ENCODE measurements at places on chromosomes 5 and 9.

DNA sequence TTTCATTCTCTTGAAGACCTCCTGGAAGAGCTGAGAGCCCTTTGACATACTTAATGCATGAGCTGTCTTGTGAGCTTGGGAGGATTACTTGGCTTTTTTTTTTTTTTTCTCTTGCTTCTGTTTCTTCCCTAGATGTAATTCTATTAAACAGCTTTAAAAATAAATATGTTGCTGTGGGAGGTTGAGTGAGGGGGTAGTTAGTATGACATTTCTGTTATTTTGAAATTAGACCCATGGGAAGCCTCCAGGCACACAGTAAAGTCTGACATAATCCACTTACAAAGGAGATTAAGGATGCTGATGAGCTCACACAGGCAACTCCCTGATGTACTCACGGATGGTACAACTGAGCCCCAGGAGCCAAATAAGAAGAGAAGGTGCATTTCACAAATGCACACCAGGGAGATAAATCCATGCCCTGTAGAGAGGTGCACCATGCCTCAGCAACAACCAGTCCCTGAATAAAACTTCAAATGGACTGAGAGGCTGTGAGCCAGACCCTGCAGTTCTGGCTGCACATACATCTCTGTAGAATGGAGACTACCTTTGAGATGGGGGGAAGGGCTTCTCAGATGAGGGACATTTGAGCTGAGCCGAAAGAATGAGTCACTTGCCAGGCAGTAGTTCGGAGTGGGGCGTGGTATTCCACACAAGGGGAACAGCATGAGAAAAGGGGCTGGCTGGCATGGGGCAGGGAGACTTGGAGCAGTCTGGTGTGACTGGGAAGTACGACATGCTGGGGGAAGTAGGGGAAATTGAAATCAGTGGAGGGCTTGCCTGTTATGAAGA is 68.7 kb downstream of the ACTL7B start:
- no peak for DNase-seq

- no peak for DNase-seq
Observed at GRCh38 chr9:16241231-16241630, 629.2 kb downstream of the BNC2 start.

DNA sequence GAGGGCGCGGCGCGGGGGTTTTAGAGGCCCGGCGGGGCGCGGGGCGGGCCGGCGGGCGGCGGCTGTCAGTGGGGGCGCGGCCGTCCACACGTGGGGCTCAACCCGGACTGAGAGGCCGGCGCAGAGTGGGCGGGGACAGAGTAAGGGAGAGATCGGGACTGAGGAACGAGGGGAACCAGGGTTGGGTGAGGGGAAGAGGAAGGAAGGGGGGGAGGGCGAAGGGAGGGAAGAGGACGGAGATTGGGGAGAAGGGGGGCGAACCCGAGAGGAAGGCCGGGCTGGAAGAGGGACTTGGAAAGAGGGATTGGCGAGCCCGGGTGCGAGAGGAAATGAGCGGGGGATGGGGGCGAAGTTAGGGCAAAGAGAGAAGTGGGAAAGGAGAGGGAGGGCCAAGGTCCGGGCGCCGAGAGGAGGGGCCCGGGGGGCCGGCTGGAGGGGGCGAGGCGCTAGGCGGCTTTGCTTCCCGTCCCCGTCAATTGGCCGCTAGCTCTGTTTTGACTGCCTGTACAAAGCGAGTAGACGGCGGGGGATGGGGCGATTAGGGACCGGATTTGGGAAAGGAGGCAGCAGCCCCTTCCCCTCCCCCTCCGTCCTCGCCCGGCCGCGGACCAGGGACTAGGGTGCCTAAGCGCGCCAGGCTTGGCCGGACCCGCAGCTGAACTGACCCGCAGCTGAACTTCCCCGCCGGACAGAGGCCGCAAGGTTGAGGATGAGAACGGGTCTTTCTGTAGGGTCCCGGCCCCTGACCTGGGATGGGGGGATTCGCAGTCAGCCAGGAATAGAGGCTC is 399 bp upstream of the FBN2 start:
- DNase-seq = no peak

GRCh38 chr9:137007108-137007815 is 10.9 kb upstream of the CLIC3 start:
- DNase-seq = no peak

GRCh38 chr5:180201051-180201987 is 7.7 kb downstream of the RASGEF1C start:
- no peak for DNase-seq

DNA sequence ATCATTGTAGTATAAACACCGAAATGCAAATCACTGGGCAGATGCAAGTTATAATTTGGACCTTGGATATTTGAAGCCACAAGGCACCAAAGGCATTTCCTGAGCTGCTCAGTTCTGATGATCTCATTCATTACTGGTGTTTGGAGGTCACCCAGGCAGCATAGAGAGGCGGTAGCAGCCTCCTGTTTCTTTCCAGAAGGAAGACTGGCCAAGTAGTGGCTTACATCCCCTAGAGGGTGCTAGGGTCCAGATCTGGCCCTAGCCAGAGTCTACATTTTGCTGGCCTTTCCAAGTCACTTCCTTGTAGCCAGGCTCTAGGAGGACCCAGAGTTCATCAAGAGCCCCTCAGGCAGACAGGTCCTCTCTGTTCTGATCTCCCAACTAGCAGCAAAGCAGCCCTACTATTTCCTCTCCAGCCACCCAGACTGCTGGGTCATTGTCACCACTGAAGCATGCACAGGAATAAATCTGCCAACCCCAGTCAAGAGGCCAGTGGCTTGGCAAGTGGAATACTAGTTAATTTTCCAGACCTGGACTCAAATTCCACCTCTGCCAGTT is 33.4 kb upstream of the TTC1 start:
- no peak for DNase-seq

DNA sequence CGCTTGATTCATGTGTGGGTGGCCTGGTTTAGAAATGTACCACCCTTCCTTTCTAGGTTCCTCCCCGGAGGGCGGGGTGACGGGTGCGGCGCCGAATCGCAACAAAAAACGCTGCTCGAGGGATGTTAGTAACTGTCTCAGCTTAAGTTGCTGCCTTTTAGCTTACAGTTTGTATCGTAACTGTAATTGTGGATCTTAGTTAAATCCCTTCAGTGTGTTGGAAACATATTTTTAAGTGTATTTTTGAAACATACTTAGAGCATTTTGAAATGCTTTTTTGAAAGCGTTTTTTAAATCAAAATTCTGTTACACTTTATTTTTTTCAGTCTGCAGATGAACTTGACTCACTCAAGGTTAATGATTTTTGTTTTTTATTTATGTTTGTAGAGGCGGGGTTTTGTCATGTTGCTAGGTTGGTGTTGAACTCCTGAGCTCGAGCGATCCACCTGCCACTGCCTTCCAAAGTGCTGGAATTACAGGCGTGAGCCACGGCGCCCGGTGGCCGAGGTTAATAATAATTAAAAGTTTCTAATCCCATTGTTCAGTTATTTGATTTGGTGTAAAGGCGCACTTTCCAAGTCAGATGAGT is 997 bp upstream of the CHD1 start:
- DNase-seq = no peak

DNA sequence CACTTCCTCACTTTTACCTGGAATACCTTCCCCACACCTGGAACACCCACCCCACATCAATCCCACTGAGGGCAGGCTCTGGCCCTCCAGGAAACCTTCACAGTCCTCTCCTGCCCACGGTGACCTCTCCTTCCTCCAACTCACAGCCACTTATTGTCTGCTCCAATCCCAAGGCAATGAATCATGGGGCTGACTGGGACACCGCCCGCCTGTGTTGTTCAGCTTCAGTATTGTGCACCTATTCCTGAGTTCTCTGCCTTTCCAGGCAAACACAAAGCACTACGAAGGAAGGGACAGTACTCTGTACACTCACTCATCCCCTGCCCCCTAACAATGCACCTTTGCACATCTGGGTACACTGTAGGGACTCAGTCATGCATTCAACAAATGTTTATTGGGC is 7.3 kb downstream of the PCDH1 start:
- DNase-seq = no peak

GRCh38 chr5:35736280-35736679 is 118.6 kb downstream of the SPEF2 start:
- DNase-seq = no peak
